Stimulated activated CD4-positive, alpha-beta T cell treated with anti-CD3 and anti-CD28 coated beads, TNF-alpha, amount 100 ng/mL, for 4 hours (primary cell): ENCODE measurements at places on chromosomes 12 and 14.

- DNase-seq: no peak
Observed at GRCh38 chr12:19153396-19153795, 23.9 kb downstream of the PLEKHA5 start.

DNA sequence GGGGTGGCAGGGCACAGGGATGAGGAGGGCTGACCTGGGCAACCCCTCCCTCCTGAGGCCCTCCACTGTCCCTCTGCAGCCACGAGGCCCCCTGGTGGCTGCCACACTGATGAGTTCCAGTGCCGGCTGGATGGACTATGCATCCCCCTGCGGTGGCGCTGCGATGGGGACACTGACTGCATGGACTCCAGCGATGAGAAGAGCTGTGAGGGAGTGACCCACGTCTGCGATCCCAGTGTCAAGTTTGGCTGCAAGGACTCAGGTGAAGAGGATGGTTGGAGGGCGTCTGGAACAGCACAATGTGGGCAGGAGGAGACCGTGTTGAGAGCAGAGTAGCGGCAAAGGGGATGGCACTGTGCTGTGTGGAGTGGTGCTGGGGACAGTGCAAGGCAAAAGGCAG lies 25.7 kb upstream of the LRP1-AS start:
- DNase-seq: no peak

DNA sequence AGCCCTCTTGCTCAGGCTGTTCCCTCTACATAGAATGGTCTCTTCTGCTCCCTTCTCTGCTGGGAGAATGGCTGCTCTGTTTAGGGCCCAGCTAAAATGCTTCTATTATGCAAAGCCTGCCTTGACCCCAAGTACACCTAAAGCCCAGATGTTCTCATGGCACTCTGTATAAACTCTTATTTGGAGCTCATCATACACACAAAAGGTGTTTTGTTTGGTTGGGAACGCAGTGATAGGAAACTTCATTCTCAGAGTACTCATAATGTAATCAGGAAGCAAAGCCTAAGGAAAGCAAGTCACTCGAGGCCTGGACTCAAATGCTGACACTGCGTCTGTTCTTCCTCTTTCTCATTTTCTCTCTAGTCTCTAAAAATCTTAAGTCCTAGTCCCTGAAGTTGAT lies 38.2 kb upstream of the SYCP3 start:
- no peak for DNase-seq

- DNase-seq: no peak
Observed at GRCh38 chr14:60014402-60014801, 77.3 kb upstream of the PCNX4 start.

DNA sequence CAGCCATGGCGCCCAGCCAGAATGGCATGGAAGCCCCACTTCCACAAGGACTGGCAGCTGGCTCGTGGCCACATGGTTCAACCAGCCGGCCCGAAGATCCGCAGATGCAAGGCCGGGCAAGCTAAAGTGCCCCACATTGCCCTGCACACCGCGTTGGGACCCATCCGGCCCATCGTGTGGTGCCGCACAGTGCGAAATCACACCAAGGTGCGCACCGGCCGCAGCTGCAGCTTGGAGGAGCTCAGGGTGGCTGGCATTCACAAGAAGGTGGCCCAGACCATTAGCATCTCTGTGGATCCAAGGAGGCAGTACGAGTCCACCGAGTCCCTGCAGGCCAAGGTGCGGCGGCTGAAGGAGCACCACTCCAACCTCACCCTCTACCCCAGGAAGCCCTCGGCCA lies 15.9 kb downstream of the CDC42BPB start:
- no peak for DNase-seq

DNA sequence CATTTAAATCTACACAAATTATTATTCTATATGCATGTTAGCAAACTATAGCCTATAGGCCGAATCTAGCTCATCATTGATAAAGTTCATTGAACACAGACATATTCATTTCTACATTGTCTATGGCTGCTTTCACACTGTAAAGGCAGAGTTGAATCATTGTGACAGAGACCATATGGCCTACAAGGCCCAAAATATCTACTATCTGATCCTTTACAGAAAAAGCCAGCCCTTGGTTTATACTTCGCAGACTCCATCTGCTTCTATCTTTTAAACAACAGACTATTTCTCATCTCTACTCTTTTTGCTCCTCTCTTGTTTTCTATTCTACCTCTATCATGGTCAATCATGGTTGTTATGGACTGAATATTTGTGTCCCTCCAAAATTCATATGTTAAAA lies 190.7 kb downstream of the EXOC5 start:
- DNase-seq: no peak

GRCh38 chr14:40656311-40656710 lies 950.4 kb upstream of the LRFN5 start:
- no peak for DNase-seq

- DNase-seq: no peak
Observed at GRCh38 chr14:83297361-83297760, 1763.7 kb upstream of the SEL1L start.

- DNase-seq: no peak
Observed at GRCh38 chr12:88156075-88156654, 14.1 kb downstream of the TMTC3 start.

GRCh38 chr12:93823616-93824391 lies 146.6 kb downstream of the CRADD start:
- DNase-seq: no peak

- no peak for DNase-seq
Observed at GRCh38 chr12:57627501-57628279, 5.3 kb downstream of the B4GALNT1 start.

DNA sequence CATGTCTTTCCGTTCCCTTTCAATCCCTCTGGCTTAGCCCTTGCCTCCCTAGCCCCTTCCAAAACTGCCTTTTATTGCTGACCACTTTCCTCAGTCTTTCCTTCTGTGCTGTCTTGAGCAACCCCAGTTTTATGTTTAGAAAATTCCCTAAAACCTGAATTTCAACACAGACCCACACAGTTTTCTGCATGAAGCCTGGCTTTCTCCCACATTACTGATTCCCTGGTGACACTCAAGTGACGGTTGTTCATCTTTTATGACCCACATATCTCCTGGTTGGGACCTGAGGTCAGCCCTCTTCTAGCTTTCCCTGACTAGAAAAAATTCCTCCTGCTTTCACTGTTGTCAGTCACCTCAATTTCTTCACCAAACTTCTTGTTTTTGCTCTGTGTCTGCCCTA lies 21.0 kb downstream of the FGD4 start:
- no peak for DNase-seq

DNA sequence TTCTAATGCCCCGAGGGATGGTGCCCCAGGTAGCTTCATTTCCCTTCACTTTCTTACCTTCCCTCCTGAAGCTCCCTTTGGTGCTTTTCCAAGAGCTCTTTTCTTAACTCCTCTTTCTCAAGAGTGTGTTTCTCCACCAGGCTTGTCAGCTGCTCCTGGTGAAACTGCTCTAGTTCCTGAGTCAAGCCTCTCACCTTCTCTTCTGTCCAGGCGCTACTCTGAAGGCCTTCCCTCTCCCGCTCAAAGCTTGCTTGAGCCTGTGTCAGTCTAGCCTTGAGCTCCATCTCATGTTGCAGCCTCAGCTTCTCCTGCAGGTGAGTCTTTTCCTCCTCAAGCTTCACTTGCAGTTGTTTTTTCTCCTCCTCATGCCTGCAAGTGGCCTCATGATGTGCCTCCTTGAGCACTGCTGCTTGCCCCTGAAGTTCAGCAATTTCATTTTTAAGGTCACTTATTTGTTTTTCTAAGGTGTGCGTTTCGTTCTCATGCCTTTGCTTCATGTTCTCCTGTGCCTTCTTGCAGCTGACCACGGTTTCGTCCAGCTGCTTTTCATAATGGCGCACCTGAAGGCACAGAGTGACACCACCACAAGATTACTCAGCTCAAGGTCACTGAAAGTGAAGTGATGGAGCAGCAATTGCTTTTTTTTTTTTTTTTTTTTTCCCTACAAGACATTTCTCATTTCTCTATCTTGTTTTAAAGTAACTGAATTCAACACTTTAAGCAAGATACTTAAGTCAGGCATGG lies 71.0 kb downstream of the NIN start:
- DNase-seq: no peak

GRCh38 chr12:19778172-19778571 lies 338.9 kb downstream of the AEBP2 start:
- DNase-seq: no peak

- no peak for DNase-seq
Observed at GRCh38 chr14:100712490-100712889, 14.2 kb upstream of the DLK1 start.

GRCh38 chr12:109768901-109769670 lies 55.5 kb downstream of the FAM222A start:
- no peak for DNase-seq

- no peak for DNase-seq
Observed at GRCh38 chr14:54629183-54629582, 62.3 kb downstream of the SAMD4A start.

- DNase-seq: no peak
Observed at GRCh38 chr14:65465584-65465983, 53.1 kb downstream of the FUT8 start.

- no peak for DNase-seq
Observed at GRCh38 chr12:82740129-82741000, 53.7 kb downstream of the TMTC2 start.

DNA sequence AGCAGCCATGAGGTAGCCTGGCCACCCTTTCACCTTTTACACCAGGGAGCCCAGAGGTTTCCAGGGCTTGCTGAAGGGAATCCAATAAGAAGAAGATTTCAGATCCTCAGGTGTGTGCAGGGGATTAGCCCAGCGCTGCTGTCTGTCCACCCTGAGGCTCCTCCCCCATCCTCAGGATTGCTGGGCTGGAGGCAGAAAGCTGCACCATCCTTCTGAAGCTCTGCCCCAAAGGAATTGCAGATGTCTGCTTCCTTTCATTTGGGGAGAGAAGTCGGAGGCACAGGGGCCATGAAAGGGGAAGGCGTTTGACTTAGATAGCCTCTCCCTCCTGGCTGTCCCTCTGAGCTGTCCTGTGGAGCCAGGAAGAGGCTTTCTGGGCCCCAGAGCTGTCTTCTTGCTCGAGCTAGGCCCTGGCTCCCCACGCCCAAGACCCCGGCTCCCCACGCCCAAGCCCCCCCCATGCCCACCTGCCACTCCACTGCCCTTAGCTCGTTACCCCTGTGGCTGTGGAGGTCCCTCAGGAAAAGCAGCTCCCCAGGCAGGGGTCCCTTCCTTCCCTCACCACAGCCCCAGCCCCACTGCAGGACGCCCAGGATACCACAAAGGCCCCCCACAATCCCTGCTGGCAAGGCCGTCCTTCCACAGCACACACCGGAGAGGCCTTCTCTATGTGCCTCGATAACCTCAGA lies 359.0 kb downstream of the CACNA1C start:
- no peak for DNase-seq

GRCh38 chr12:43540470-43540869 lies 11.5 kb downstream of the ADAMTS20 start:
- no peak for DNase-seq

DNA sequence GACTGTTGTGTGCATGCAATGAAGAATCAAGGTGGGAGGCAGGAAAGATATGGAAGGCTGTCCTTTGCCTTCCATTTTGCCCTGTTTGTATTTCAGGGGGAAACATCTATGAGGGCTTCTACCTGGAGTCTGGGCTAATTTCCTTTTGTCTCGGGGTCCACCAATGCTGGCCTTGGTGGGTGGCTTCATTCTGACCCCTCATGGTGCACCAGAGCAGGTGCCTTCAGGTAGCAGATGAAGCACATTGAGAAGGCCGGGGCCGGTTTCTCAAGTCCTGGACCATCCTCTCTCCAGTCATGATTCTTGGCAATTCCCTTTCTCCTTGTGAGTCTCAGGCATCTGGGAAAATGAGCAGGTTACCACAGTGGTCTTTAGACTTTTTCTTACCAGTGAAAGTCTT lies 47.2 kb downstream of the RPH3A start:
- no peak for DNase-seq

DNA sequence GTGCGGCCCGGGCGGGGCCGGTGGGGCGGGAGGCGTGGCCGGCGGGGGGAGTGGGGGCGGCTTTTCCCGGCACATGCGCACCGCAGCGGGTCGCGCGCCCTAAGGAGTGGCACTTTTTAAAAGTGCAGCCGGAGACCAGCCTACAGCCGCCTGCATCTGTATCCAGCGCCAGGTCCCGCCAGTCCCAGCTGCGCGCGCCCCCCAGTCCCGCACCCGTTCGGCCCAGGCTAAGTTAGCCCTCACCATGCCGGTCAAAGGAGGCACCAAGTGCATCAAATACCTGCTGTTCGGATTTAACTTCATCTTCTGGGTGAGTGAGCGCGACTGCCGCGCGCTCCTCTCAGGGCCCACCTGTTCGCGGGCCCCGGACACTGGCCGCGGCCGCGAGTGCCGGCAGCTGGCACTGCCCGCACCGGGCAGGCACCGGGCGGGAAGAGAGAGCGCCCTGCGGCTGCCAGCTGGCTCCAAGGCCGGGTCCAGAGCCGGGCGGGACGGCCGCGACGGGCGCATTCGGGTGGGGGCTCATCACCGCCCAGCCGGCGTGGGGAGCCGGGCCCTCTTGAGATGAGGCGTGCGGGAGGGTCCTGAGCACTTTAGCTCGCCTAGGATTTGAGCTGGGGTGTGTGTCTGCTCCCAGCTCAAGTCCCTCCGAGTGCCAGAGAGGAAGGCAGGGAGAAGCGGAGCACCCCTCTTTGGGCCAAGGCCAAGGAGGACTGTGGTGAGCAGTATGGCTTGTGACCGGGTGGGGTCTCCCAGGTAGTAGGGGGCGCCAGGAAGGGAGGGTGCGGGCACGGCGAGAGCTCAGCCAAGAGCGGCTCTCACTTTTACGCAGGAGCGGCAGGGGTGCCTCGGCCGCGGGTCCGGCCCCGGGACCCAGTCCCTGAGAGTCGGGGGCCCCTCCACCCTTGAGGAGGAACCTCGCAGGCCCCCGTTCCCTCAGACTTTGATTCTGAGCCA lies at the start of gene CD9:
TSS of gene CD9 (plus strand) at position 145 of the 957 bp plus-strand sequence. CDS start at position 245, 100 bp downstream.
- DNase-seq: peak; percentile 31

DNA sequence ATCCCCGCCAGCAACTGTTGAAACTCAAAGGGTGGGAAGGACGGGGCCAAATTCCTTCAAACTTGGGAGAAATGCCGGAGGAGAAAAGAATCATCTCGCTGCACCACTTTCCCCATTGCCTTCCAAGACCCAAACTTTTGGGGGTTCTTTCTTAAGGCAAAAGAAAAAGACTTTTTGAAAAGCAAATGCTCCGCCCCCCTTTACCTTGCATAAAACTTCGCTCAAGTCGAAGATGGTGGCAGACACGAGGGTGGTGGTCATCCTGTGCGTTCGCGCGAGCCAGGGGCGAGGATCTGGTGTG lies 239 bp downstream of the ZFP36L1 start:
- DNase-seq: no peak

DNA sequence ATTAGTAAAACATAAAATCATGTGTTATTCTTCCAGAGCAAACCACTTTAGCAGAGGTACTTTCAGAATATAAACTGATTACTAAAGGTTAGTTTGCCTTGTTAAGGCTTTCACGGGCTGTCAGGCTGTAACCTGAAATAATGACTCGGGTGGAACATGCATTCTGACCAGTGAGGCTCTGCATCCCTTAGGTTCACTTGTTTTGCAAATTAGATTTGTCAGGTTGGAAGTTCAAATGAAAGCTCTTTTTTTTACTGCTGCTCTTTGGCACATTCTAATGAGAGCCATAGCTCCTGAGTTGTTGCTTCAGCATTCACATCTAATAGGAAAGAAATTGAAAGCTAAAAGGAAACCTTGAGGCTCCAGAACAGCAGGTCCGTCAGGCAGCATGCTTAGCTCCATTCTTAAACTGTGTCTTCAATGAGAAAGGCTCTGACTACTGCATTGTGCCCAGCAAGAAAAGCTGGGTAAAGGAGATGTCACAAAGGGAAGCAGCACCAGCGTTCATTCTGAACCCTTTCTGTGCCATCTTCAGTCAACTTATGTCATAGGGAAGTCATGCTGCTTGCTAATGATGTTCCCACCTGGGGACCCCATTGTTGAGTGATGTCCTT lies 445.5 kb upstream of the FBXO33 start:
- DNase-seq: no peak
